ENCODE measurements at places on chromosomes 4 and X.

- H3K36me3 ChIP-seq, result no peaks in the 10 kb centered on the region
- H3K4me1 ChIP-seq, result no peaks in the 10 kb centered on the region
- no peak overlapping the region for H3K27ac ChIP-seq
- no peak for DNase-seq
- no peak overlapping the region for H3K4me3 ChIP-seq
- H3K27me3 ChIP-seq, result no peaks in the 10 kb centered on the region
These were observed 222.3 kb downstream of the CPE start for GRCh38 chr4:165600959-165601683.

DNA sequence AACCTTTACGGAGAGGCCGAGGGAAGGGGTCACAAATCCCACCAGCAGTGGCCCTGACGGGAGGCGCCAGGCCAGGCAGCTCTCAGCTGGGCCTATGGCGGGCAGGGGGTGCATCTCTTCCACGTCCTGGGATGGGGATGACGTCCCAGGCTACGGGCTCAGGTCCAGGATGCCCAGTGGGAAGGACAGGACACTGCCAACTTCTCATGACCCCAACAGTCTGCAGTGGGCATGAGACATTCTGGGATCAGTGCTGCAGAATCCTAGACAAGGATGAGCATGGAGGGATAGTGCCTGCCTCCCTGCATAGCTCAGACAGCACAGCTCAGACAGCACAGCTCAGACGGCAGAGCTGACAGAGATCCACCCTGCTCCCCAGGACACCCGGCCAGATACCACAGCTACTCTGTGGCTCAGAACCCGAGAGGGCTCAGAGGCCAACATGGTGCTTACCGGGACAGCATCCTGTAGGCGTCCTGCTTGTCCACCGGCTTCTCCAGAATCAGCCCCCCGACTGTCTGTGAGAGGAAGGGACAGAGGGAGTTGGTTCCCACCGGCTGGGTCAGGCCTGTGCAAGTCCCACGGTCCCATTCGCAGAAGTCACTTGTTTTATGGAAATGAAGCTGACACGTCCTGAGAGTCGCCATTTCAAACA lies 17.3 kb downstream of the ASMTL start:
- H3K4me3 ChIP-seq, result no peak overlapping the region
- H3K36me3 ChIP-seq, result peaks cover 46% of the 10 kb centered on the region
- no peaks in the 10 kb centered on the region for H3K27me3 ChIP-seq
- no peak overlapping the region for H3K27ac ChIP-seq
- peak; percentile 34 for DNase-seq
- no peaks in the 10 kb centered on the region for H3K4me1 ChIP-seq

- H3K36me3 ChIP-seq, result no peaks in the 10 kb centered on the region
- H3K4me1 ChIP-seq, result no peaks in the 10 kb centered on the region
- no peak for DNase-seq
- H3K27me3 ChIP-seq, result no peaks in the 10 kb centered on the region
These were observed 40.6 kb downstream of the DCHS2 start for GRCh38 chr4:154450966-154451365.

DNA sequence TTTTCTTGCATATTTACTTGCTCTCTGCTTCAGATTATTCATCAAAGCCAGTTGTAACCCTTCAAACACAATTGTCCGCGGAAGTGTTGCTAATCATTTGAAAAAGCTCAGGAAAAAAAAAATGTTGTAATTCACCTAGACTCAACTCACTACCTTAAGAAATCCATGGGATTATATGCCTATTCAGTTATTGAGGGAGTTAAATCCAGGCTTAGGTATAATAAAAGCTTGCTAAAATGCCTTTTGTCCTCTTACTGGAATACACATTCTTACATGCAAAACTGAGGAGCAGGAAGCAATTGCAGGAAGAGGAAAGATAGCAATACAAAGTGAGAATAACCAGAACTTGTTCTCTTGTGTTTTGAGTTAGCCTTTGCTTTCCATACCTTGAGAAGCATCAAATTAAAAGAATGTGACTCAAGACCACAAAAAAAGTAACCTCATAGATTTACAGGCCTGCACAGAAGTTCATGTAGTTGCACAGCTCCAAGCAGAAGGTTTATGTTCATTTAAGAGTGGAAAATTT lies 91.4 kb upstream of the FAM241A start:
- no peak for DNase-seq
- no peak overlapping the region for H3K27ac ChIP-seq
- no peaks in the 10 kb centered on the region for H3K36me3 ChIP-seq

DNA sequence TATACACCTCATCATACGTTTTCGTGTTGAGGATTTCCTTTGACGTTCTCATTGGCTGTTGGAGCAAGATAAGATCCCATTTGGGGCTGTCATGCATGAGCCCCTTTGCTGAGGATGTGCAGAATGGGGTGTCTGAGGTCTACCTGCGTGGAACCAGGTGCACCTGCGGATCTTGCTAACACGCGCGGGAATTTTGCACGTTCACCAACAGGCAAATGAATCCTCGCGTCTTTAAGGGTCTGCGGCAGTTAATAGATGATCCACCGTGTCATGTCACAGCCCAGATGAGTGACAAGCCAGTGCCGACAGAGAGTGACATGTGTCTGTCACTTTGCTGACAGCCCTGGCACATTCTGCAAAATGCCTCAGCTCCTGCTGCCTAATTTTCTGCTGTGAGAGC lies 56.3 kb upstream of the SHOX start:
- H3K36me3 ChIP-seq, result no peaks in the 10 kb centered on the region
- H3K4me1 ChIP-seq, result no peaks in the 10 kb centered on the region
- no peak overlapping the region for H3K4me3 ChIP-seq

Data from activated CD8-positive, alpha-beta memory T cell treated with anti-CD3 and anti-CD28 coated beads, Interleukin-2, amount 10 ng/mL, durations not matched to agents 7 days and 5 days (primary cell).